Activated T-cell treated with anti-CD3 and anti-CD28 coated beads, Interleukin-2, amount 50 U/mL, for 48 hours (primary cell): ENCODE measurements at places on chromosomes 12 and 14.

DNA sequence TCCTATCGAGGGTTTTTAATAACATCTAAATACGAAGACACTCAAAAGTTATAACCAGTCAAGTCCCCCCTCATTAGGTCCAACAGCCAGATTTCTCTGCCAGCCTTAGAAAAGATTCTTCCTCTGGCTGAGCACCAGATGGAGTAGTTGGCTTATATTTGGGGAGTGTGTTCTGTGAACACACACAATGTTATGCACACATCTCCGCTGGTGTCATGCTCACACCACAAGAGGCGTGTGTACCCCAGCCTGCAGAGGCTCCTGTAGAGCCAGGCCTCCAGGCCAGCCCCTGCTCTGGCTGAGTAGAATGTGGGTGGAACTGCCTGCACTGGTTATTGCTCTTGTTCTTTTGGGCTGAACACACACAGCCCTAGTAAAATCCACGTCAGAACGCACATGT is 64.0 kb downstream of the PIWIL1 start:
- no peak for DNase-seq

GRCh38 chr12:94982456-94982855 is 21.0 kb downstream of the NDUFA12 start:
- no peak for DNase-seq

DNA sequence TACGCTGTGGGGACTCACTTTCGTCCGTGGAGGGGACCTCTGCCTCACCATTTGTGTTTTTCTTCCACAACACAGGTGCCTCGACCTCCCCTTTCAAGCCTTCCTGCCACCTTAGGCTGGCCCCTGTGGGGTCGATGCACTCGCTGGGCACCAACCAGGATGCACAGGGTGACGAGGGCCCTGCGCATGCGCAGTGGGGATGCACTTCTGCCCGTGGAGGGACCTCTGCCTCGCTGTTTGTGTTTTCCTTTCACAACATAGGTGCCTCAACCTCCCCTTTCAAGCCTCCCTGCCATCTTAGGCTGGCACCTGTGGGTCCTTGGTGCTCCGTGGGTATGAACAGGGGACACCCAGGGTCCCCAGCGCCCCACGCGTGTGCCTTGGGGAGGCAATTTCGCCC is 356.8 kb downstream of the ALG10 start:
- DNase-seq, result no peak

DNA sequence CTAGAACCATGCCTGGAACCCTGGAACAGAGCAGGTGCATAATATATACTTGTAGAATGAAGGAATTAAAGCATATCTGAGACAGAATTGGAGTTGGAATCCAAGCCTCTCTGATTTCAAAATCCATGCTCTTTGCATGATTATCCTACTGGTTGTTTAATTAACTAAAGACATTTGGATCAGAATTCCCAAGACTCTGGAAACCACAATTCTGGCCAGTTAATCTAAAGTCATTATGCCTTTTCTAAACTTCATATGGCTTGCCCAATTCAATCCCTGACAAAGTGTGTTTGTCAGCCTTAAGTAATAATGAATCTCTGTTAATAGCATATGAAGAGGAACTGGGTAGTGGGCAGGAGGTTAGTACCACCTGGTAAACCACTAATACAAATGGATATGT is 422.6 kb downstream of the ATP23 start:
- DNase-seq, result no peak

GRCh38 chr12:30646821-30647220 is 48.8 kb downstream of the IPO8 start:
- DNase-seq, result no peak

- DNase-seq, result no peak
Measured at GRCh38 chr14:76694106-76694505, 67.2 kb upstream of the VASH1 start.

GRCh38 chr12:6285063-6285477 is 25.4 kb upstream of the PLEKHG6 start:
- peak; percentile 69 for DNase-seq

DNA sequence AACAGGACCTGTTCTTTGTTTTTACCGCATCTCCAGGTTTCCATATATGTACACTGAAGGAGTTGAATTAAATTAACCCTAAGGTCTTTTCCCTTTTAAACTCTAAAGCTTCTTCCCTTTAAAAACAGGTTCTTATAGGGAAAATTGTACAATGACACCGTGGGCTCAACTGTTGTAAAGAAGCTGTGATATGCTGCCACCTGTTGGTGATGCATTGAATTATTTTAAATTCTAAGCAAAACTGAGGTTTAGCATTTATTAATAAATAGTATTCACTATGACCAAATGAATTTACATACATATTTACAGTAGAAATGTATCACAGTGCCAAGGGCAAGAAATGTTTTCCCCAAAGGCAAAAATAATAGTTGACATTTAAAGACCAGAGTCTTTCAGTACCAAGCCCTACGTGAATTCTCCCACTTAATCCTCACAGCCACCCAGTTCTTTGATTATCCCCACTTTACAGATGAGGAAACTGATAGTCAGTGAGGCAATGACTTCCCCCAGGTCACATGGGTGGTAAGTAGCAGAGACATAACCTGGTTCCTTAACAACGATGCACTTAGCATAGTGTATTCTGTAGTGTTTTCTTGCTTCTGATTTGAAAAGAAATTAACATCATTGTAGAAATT is 35.7 kb upstream of the TMEM263 start:
- no peak for DNase-seq

DNA sequence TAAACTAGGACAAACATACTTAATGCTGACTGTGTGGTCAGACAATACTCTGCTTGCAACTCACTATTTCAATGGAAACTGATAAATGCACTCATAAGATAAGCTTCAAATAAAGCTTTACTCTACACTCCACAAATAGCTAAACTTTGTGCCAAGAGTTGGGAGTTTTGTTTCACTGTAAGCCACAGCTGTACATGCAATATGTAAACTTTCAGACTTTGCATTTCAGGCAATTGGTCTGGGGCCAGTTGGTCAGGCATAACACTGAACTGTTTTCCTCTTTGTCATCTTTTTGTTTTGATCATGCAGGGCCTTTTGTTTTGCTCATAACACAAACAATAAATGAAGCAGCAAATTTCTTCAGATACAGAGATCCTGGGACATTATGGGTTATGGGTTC is 426.2 kb downstream of the IPO8 start:
- no peak for DNase-seq

DNA sequence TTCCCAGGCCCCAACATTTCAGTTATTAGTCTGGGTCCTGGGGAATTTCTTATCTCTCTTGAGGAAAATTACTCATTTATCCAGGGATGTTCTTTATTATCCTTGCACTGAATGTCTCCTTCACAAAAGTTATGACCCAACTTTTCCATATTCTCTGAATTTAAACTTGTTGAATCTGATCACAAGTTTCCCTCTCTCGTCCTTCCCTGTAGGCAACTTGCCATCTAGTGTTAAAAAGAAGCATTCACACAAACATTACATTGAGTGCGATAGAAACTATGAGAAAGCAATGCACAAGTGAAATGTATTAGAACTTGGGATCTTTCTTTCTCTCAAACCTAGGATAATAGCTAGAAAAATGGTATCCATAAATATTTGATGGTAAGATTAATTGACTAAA is 608.4 kb downstream of the FSCB start:
- no peak for DNase-seq

GRCh38 chr12:90216815-90217214 is 508.2 kb upstream of the ATP2B1 start:
- DNase-seq, result no peak

- peak; percentile 78 for DNase-seq
Measured at GRCh38 chr12:122980183-122981035, at the start of gene ARL6IP4. TSS of gene ARL6IP4 (plus strand) at chr12:122980681. CDS start at chr12:122981140, 459 bp downstream.

- DNase-seq, result no peak
Measured at GRCh38 chr14:95489214-95490137, 27.0 kb downstream of the SYNE3 start.

DNA sequence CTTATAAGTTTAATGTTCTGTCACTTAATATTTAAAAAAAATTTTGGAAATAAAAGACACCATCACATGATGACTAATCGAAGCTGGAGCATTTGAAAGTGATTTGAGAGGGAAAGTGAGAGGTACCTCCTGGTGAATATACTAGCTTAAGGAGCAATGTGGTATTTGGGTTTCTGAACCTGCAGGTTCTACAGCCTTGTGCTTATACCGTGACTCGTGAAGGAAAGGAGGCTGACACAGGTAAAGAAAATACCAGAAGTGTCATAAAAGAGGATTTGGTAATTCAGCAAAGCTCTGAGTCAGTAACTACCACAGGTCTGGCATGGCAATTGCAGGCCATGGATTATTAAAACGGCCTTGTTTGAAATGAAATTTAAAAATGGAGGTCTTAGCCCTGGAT is 151.0 kb downstream of the SLC38A4 start:
- DNase-seq, result no peak

GRCh38 chr12:5480218-5480937 is 48.5 kb downstream of the NTF3 start:
- no peak for DNase-seq

DNA sequence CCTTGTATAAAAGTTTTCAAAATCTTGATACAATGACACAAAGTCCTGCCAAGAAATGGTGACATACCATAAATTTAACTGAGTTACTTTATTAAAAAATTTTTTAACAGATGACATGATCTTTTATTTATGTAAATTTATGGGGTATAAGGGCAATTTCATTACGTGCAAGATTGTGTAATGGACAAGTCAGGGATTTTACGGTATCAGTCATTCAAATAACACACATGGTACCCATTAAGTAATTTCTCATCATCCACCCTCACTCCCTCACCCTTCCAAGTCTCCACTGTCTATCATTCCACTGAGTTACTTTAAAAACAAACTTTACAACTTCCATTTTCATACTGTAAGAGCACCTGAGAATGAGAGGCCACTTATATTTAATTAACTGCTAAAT is 37.4 kb downstream of the SPTLC2 start:
- DNase-seq, result no peak

GRCh38 chr12:5447320-5447719 is 15.4 kb downstream of the NTF3 start:
- DNase-seq, result no peak

DNA sequence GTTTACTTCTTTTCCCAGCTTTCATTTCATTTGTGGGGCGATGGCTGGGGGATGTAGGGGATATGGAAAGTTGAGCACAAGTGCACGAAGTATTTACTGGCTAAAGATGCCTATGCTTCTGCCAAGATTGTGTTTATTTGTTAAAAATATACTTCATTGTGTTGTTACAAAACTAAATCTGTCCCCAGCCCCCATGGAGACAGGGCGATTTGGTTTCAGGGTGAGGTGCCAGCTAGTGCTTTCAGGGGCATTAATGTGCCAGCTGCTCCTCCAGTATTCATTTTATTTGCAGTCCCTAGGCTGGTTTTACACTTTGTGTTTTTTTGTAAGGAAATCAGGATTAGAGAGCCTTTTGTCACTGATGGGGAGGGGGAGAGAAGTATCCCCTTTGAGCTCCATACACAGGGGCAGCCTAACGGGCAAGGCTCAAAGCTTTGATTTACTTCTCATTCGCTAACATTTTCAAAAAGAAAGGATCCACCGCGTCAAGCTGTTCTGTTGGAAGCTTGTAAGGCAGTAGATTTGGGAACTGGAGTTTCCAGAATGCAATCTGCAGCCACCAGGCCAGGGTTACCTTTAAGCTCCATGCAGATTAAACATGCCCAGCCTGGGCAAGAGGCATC is 198.7 kb upstream of the PLEKHG7 start:
- no peak for DNase-seq

GRCh38 chr12:15982071-15982470 is 70.9 kb downstream of the DERA start:
- DNase-seq, result no peak

- no peak for DNase-seq
Measured at GRCh38 chr12:26268841-26269561, 73.6 kb downstream of the SSPN start.

DNA sequence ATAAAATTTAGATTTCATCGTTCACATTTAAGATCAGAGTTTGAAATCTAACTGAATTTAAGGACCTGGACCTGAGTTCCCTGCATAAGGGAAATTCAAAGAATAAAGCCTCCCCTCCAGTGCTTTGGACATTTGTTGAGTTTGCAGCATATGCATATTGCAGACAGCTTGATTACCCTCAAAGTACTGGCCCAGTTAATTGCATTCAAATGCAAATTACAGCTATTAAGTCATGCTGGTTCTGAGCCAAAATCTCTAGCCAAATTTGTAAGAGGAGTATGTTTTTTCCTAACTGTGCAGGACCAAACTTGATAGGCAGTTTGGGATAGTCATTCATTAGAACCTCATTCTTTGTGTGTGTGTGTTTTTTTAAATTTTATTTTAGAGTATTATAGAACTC is 9.1 kb upstream of the KIF21A start:
- DNase-seq, result no peak

- no peak for DNase-seq
Measured at GRCh38 chr12:44034906-44035305, 199.0 kb downstream of the TMEM117 start.
